ENCODE measurements at places on chromosomes 7 and 10.
A peak's percentile ranks its signal among the peaks of the same experiment; 100 is the strongest.

DNA sequence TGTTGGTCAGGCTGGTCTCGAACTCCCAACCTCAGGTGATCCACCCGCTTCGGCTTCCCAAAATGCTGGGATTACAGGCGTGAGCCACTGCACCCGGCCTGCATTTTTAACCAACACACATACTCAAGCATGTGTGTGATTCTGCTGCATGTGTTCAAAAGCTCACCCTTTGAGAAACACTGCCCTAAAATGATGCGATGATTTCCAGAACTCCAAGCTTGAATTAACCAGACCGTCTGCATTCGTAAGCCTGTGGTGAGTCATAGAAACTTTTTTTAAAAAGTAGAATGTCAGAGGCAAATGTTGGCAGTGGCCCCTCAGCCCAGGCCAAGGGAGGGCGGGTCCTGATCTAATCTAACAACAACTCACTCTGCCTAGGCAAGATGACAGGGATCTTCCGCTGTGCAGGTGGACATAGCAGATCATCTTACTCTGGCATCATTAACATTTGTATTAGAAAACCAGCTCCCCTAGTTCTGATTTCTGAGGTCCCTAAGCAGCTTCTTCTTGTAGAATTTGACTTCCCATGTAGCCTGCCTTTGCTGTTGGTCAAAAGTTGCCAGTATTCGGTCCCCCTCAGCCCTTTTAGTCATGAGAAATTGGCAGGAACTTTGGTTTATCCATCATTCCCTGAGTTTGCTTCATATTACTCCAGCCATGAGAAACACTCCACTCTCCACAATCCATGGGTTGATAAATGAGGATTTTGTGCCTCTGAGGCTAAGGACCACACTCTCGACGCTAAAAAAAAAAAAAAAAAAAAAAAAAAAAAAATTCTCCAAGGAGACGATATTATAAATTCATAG, 190.4 kb downstream of the SKIDA1 start:
- peak; percentile 81 for DNase-seq

- no peak for DNase-seq
Measured at GRCh38 chr10:95077556-95077955, 8.3 kb upstream of the CYP2C8 start.

GRCh38 chr10:72049969-72050781, 38.2 kb downstream of the SPOCK2 start:
- DNase-seq = no peak

GRCh38 chr7:134943785-134944400, 42.4 kb upstream of the AGBL3 start:
- DNase-seq = no peak

DNA sequence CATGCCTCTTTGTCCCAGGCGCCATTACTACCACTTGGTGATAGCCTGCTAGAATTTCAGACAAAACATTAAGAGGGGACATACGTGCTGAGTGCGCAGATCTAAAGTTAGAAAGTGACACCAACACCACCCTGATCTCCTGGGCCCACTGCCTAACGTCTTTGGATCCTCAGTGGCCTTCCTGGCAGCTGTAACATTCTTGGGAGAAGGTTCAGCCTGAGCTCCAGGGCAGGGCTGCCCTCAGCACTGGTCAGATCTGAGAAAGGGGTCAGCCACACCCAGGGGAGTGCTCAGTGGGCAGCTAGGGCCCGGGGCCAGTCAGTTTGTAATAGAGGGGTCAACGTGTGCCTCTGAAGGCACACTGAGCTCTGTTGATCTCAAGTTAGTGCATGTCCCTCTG, 48.4 kb downstream of the ZCCHC24 start:
- no peak for DNase-seq
